CMK (cell line): ENCODE measurements at places on chromosomes 1 and 21.

DNA sequence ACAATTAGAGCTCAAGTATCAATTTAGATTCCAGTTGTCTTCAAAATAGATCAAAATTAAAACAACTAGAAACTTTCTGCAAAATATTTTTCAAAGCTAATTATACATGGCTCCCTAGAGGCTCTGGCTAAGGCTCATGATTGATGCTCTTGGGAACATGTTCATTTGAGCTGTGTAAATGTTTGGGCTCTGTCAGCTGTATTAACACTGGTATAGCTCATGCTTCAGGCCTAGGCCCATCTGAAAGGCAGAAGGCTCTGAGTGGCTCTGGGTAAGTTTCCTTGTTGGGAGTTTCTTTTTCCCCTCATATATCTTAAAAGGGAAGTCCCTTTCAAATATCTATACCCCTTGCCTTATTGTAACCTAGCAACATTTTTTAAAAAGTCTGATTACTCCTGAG, 81.3 kb downstream of the UROD start:
- no peak for DNase-seq

- peak; percentile 46 for DNase-seq
These were observed 2.0 kb upstream of the PIP5K1A start for GRCh38 chr1:151196292-151196800.

DNA sequence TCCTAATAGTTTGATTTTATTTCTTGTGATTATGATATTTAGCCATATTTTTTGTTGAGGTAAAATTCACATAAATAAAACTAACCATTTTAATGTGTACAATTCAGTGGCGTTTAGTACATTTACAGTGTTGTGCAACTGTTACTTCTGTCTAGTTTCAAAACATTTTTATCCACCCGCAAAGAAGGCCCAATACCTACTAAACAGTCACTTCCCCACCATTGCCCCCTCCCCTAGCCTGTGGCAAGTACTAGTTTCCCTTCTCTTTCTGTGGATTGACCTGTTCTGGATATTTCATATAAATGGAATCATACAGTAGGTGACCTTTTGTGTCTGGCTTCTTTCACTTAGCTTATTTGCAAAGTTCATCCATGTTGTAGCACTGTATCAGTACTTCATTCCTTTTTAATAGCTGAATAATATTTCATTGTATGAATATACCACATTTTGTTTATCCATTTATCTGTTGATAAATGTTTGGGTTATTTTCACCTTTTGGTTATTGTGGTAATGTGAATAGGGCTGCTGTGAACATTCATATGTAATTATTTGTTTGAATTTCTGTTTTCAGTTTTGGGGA, 4.1 kb downstream of the FLVCR1 start:
- DNase-seq, result no peak

GRCh38 chr1:15584489-15585363, at the start of gene AGMAT:
AGMAT (minus strand) TSS chr1:15585051; CDS start chr1:15584967, 84 bp downstream.
- DNase-seq, result peak; percentile 49

- DNase-seq, result no peak
These were observed 47.6 kb downstream of the PRDM16 start for GRCh38 chr1:3116560-3116959.

DNA sequence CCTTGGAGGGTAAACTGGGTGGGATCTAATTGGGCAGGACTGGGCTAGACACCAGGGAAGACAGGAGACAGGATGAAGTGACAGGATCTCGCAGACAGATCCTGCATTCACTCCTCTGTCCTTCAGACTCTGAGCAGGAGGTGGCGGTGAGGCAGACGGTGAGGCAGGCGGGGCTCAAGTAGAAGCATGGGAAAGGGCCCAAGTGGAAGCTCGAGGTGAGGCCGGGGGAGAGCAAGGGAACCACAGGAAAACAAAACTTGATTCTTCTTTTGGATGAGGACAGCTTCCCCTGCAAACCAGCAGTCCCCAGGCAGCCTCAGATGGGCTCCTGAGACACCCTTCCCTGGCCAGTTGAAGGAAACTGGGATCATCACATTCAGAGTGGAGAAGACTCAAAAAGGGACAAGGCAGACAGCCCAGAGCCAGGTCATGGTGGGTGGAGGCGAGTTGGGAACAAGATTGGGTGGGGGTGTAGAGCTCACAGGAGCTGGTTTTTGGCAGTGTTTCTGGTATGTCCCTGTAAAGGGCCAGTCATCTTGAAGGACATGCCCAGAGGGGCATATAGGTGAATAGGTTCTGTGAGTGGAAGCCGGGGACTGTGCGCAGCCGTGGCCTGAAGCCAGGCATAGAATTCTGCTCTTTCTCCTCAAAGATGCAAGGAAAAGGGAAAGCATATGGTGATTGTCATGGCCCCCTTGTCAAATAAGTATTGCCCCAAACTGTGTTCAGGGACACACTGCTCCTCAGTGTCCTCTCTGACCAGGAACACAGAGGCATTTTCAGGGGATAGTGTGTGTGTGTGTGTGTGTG, 18.0 kb downstream of the INKA2 start:
- DNase-seq, result no peak

- no peak for DNase-seq
These were observed 9.4 kb downstream of the FAM229A start for GRCh38 chr1:32352831-32353383.
